Fibroblast of skin of right biceps (primary cell): ENCODE measurements at places on chromosomes 6 and 20.
A peak's percentile ranks its signal among the peaks of the same experiment; 100 is the strongest.

DNA sequence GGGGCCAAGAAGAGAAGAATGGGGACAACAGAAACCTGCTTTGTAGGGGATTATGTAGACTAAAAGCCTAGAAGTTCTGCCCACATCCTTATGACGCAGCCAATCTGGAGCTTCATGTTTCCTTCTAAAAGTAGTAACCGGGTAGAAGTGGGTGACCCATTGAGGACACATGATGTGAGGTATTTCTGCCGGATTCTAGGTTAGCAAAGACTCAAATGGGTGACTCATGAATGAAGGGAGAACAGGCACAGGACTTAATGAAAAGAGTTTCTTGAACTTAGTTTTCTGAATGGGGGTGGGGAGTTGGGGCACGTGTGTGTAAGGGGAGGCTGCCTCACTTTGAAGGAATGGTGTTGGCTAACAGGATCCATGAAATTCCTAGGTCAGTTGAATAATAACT, 68.8 kb downstream of the CDS2 start:
- peak; percentile 58 for DNase-seq

GRCh38 chr6:52640916-52641315, 30.0 kb upstream of the TMEM14A start:
- DNase-seq = no peak

GRCh38 chr20:51428401-51429143, 113.9 kb downstream of the NFATC2 start:
- DNase-seq = peak; percentile 34

- DNase-seq = peak; percentile 55
Measured at GRCh38 chr6:15330174-15330944, 84.5 kb downstream of the JARID2 start.

GRCh38 chr6:34333858-34334257, 58.6 kb downstream of the NUDT3 start:
- DNase-seq = no peak

- no peak for DNase-seq
Measured at GRCh38 chr6:61868507-61869080, 417.4 kb downstream of the KHDRBS2 start.

DNA sequence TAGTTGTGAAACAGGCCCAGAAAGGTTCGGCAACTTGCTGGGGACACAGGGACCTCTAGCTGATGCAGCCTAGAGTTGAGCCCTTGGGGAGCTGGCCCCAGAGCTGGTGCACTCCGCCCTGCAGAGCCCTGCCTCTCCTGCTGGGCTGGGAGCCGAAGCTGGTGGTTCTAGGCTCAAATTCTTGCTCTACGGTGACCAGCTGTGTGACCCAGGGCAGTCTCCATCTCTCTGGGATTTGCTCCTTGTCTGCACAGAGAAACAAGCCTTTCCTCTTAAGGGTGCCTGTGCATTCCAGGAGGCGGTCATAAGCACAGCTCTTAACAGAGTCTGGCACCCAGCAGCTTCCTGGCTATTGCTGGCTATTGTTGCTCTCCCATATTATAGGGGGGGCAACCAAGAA, 47.4 kb downstream of the RBM38 start:
- DNase-seq = no peak

GRCh38 chr6:113530769-113531168, 326.4 kb upstream of the MARCKS start:
- DNase-seq = peak; percentile 69

- no peak for DNase-seq
Measured at GRCh38 chr6:126618639-126619343, 278.9 kb downstream of the CENPW start.

- DNase-seq = no peak
Measured at GRCh38 chr20:48668451-48668946, 159.3 kb downstream of the PREX1 start.
